ENCODE measurements at places on chromosomes 5 and 9.

DNA sequence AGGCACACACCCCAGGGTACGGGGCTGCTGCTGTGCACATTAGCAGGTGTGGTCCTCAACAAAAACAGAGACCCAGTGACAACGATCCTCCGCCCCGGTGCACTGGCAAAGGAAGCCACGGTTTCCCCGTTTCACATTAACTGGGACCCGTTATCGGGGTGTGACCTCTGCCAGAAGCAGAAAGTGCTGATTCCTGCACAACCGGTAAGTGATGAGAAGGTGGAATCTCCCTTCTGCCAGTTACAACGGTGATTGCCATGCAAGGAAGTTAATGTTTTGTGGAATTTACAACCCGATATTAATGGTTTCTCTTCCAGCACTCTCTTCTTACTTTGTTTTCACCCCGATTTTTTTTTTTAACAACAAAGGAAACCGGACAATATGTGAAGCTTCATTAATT is 294.9 kb upstream of the IRX1 start:
- no peak for DNase-seq

GRCh38 chr5:107425541-107426031 is 245.2 kb downstream of the EFNA5 start:
- no peak for DNase-seq

GRCh38 chr9:136552117-136552703 is 6.4 kb upstream of the NOTCH1 start:
- DNase-seq: no peak

GRCh38 chr9:137814841-137815240 is 62.7 kb upstream of the CACNA1B start:
- DNase-seq: no peak

DNA sequence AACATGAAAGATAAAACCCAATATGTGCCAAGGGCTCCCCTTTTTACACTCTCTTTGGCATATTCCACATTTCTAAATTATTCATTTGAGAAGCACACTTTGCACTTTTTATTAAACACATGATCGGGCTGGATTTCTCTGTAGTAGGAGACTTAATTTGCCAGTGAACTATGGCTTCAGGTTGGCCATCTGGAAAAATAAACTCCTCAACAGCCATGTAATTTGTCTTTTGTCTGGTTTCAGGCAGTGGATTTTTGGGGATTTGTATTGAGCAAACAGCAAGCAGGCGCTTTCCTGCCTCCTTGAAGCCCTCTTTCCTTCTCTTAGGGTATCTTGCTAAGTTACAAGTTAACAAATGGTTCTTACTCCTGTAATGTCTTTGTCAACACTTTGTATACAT is 73.0 kb upstream of the DMRTA1 start:
- no peak for DNase-seq

GRCh38 chr9:3586066-3586465 is 60.3 kb upstream of the RFX3 start:
- no peak for DNase-seq

GRCh38 chr5:77952636-77953212 is 176.6 kb upstream of the TBCA start:
- DNase-seq: no peak

DNA sequence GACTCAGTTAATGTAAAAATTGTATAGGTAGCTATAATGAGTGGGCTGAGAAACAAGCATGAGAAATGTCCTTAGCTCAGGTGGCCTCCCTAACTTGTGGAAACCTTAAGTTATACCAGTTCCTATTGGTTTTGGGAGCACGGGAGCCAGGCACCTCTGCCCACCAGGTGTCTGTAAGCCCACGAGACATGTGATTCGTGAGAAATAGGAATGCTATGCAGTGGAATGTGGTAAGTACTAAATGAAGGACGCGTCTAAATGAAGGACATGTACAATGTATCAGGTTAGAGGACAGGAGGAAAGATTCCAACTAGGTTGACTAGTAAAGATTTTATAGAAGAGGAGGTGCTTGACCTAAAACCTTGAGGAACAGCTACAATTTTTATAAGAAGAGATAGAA is 46.0 kb upstream of the F2RL2 start:
- DNase-seq: no peak

GRCh38 chr5:150035139-150035895 is 34.8 kb downstream of the HMGXB3 start:
- DNase-seq: no peak

DNA sequence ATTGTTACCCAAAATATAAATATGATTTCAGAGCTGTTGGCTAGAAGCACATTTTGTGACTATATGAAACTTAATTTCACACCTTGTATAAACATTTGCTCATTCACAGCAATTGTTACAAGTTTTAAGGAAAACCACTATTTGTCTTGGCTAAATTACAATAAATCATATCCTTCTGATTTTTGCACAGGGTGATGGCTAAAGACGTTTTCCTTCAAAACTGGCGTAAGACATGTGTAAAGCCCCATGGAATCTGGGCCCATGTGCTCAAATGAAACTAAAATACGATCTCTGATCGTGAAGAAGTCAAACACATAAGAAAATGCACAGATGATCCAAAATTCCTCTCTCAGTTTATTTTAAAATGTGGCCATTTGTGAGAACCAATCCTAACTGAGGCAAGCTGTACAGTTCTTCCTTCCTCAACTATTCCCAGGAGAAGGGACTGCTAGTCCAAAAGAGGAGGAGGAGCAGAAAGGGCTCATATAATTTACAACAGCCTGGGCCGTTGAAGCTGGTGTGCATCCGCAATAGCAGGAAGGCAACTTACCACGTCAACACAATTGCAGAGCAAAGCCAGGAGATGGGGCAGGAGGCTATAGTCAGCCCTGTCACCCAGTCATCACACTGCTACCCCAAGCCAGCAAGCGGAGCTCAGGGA is 98.4 kb downstream of the MED27 start:
- no peak for DNase-seq
